Lower lobe of right lung (tissue), 2 donors: ENCODE measurements at places on chromosomes 2 and 18. TPM values are rescaled to one million over a fixed set of nuclear protein-coding genes. Genes with fewer than 3 reads are reported as not detected.

- DNase-seq: no peak
Observed at GRCh38 chr2:219476652-219477151, 22.0 kb upstream of the GMPPA start.

GRCh38 chr2:108139521-108139920 is 100.2 kb upstream of the SULT1C3 start:
- no peak for DNase-seq

DNA sequence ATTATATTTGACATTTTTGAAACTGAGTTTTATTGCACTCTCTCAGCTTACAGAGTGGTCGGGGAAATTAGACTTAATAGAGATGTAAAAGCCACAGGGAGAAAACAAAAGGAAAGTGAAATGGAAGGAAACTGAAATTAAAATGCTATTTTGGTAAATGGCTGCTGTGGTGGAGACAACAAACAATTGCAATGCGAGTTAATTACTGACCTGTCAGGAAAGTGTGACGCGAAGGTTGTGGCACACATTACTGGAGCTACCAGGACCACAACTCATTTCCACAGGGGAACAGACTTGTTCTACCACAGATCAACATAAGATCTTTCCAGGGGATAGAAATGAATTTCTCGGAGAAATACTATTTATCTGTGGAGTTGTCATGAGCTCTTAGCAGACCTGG is 19.5 kb downstream of the ARHGAP15 start:
- DNase-seq: no peak

- no peak for DNase-seq
Observed at GRCh38 chr2:132676999-132677398, 7.0 kb upstream of the LYPD1 start.

DNA sequence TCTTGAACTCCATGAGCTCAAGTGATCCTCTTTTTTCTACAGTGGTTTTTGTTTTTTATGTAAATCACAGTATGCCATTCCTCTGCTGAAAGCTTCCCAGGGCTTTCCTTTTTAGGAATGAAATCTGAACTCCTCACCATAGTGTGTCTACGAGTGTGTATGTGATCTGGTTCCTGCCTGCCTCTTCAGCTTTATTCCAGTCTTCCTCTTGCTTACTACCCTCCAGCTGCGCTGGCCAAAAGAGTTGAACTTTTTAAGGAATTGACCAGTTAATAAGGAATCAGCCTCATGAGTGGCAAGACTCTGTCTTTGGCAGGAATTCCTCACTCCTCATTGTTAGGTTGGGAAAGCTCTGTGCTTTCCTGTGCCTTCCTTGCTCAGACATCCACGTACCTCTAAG is 4.0 kb downstream of the CCT7 start:
- DNase-seq: no peak

GRCh38 chr2:210687786-210688470 is 131.5 kb downstream of the CPS1 start:
- no peak for DNase-seq

GRCh38 chr2:46796843-46797625 is 118.6 kb downstream of the MCFD2 start:
- no peak for DNase-seq

GRCh38 chr2:190682168-190682567 is 33.3 kb downstream of the NAB1 start:
- no peak for DNase-seq

GRCh38 chr2:112483042-112483473 is 1.1 kb downstream of the TTL start:
- no peak for DNase-seq

GRCh38 chr2:217064234-217065011 is 204.6 kb upstream of the TNP1 start:
- DNase-seq: no peak

- DNase-seq: no peak
Observed at GRCh38 chr2:99550368-99550767, 60.6 kb upstream of the REV1 start.

- DNase-seq: no peak
Observed at GRCh38 chr2:97699765-97700444, 13.5 kb upstream of the ZAP70 start.

DNA sequence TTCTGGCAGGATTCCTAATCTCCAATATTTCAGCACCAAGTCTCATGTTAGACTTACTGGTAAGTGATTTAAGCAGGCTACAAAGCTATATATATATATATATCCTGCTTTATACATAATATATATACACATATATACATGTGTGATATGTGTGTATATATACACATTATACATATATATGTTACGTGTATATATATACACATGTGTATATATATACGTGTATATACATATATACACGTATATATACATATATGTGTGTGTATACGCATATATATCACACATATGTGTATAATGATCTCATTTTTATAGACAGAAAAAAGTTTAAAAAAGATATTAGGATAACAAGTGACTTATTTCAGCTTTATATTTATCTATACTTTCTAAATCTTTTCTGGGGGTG is 41.6 kb downstream of the MEMO1 start:
- no peak for DNase-seq

GRCh38 chr2:50958504-50958903 is 73.4 kb downstream of the NRXN1 start:
- no peak for DNase-seq

GRCh38 chr18:55372209-55372608 is 215.8 kb downstream of the TCF4 start:
- DNase-seq: no peak

- DNase-seq: no peak
Observed at GRCh38 chr2:179900655-179901054, 39.2 kb upstream of the ZNF385B start.

DNA sequence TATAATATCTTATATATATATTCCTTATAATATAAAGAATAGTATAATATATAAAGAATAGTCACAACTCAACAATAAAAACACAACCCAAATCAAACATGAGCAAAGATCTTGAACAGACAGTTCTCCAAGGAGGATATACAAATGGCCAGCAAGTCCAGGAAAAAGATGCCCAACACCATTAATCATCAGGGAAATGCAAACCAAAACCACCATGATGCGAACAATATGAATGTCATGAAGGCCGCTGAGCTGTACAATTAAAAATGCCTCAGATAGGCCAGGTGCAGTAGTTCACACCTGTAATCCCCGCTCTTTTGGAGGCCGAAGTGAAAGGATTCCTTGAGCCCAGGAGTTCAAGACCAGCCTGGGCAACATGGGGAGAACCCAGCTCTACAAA is 58.9 kb downstream of the SLC35F5 start:
- no peak for DNase-seq

- DNase-seq: no peak
Observed at GRCh38 chr18:37471637-37472036, 94.0 kb downstream of the CELF4 start.

DNA sequence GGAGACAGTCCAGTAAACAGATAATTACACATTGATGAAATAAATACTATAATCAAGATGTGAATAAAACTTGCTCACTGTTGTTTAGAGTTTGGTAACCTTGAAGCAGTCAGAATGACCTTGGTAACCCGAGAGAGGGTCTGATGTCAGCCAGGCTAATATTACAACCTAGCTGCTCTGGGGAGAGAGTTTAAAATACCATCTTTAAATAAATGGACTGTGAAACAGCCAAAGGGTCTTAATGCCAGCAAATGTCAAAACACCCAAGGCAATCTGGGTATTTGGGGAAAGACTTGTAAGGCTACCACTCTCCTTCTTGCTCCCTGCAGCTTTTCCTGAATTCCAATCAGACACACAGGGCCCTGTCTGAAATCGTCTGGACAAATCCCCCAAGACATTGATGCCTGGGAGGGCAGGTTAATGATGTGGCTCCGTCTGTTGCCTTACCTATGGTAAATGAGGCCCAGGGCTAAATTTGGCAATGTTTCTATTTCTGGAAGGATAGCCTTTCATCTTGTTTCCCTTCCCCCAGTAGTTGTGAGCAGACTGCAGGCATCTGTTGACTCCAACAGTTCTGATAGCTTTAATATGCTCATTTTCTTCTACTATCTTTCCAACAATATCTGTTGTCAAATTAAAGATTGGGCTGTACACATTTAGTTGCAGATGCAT is 43.0 kb upstream of the ITGB6 start:
- DNase-seq: no peak

- no peak for DNase-seq
Observed at GRCh38 chr2:199409759-199410529, 47.8 kb downstream of the SATB2 start.

DNA sequence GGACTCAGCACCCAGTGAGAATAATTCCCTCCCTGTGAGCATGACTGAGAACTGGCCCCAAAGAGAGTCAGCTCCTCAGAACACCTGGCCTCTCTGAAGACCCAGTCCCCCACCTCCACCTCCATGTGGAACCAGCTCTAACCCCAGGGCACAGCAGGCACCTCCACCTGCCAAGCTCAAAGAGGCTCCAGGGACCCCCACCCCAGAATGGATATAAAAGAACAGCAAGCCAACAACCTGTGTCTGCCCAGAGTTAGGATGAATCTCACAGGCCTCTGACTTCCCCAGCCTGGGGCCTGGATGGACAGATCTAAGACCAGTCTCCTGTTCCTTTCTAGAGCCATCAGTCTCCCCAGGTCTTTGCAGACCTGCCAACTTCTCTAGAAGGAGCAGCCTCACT is 498.5 kb downstream of the EIPR1 start:
- no peak for DNase-seq

- no peak for DNase-seq
Observed at GRCh38 chr2:100818003-100818605, 1.8 kb upstream of the NPAS2 start.

DNA sequence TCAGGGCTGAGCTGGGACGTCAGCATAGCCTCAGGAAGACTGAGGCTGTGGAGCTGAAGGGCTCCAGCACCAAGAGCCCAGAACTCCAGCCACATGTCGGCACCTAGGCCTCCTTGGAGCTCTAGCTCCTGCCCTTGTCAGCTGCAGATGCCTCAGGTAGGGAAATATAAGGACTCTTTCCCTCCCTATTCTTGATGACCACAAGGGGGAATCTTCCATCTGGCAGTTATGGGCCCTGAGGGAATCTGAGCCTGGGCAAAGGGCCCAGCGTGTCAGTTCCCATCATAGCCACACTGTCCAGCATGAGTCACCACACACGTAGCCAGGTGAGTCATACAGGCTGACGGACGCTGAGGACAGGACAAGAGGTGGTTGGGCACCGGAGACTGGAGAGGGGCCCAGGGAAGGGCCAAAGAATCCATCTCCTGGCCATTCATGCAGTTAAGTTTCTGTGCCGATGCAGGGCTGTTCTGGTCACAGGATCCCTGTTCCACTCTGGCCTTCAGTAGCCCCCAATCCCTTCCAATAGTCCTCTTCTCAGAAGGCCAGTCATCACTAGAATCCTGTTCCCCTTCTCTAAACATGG is 1.8 kb downstream of the MPV17 start:
- peak; percentile 61 for DNase-seq

Gene ANAPC1
- total RNA-seq: 32.2 TPM

Gene FABP1
- total RNA-seq: not detected

Gene OTOS
- total RNA-seq: not detected

Gene CENPA
- 1.7 TPM for total RNA-seq

Gene CCDC85A
- 17.0 TPM for total RNA-seq

Gene FBXO48
- 2.3 TPM for total RNA-seq

Gene GALNT5
- 33.9 TPM for total RNA-seq

Gene NAT8
- total RNA-seq: not detected

Gene MAL
- 13.4 TPM for total RNA-seq

Gene GPR35
- total RNA-seq: 4.7 TPM

Gene CEP68
- 12.6 TPM for total RNA-seq

Gene GAL3ST2
- total RNA-seq: not detected

Gene GPR39
- 11.2 TPM for total RNA-seq

Gene SCN1A
- 19.1 TPM for total RNA-seq
